Activated gamma-delta T cell (primary cell): ENCODE measurements at places on chromosomes 1 and 21.

GRCh38 chr1:34871443-34872132 lies 12.0 kb upstream of the SMIM12 start:
- no peak for DNase-seq

DNA sequence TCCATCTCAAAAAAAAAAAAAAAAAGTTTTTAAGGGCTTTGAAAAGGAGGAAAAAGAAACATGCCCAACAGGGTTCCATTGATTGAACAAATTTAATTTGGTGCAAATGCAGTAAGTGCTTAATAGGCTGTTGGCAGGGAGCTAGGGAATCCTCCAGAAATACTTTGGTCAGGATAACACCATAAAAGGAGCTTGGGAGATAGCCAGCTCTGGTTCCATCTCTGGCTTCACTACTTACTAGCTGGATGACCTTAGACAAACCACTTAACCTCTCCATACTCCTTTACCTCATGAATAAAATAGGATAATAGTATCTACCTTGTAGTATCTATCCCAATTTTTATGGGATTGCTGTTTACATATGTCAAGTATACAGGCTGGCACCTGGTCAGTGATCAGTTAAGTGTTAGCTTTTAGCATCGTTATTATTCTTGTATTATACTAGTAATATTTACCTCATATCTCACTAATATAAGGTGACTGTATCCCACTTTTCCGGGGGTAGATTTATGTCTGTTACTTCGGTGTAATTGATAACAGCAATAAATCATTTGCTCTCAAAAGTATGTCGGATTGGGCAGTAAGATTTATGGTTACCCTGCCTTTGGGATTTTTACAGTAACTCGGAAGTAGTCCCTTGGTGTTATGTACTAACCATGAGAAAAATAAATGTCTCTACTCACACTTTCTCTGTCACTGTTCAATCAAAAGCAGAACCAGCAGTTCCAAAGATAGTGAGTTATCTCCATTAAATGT lies 36.4 kb downstream of the BTG3 start:
- DNase-seq, result no peak

- DNase-seq, result no peak
These were observed 213.2 kb upstream of the JUN start for GRCh38 chr1:58997060-58997411.

GRCh38 chr1:76262601-76263000 lies 188.1 kb downstream of the ST6GALNAC3 start:
- no peak for DNase-seq

- DNase-seq, result no peak
These were observed 23.2 kb downstream of the KANK4 start for GRCh38 chr1:62295921-62296491.

DNA sequence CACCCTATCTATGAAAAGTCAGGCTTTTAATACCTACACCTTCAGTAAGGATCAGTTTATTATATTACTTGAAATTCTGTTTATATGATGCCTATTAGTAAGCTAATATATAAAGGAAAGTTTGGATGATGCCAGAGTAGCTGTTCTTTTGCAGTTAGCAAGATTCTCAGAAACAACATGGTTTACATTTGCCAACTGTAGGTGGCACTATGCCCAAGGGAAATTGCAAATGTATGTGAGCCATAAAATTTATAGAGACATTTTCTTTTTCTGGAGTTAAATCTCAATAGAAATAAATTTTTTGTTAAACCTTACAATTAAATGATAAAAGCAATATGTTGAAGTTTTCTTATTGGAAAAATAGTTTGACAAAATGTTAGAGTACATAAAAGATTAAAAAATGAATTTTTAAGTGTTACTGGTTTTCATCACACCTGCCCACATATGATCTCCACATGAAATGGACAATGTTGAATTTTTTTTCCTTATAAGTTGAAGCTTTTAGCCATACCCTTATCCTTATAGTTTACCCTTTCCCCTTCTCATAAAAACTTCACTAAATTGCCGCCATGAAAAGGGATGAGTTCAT lies 32.1 kb upstream of the EPHX4 start:
- DNase-seq, result no peak

GRCh38 chr21:42921927-42922326 lies 3.5 kb downstream of the ERVH48-1 start:
- DNase-seq, result no peak

- DNase-seq, result no peak
These were observed 159.2 kb downstream of the APP start for GRCh38 chr21:26011292-26011940.

GRCh38 chr1:93749894-93750301 lies 68.3 kb upstream of the BCAR3 start:
- no peak for DNase-seq

DNA sequence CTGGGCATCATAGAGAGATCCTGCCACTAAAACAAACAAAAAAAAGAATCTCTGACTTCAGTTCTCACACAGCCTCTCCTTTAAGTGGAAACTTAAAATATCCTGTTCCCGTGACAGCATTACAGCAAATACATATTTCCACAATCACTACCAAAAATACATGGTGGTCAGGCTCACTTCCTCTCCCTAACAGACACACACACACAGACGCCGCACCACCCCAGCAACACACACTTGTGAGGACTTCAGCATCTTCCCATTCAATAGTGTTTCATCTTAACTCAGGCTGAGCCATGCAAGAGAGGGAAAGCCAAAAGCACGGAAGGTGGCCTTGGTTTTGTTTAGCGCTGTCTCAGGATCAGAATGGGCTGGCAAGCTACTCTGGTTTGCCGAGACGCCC lies 21.9 kb downstream of the KIAA1614 start:
- DNase-seq, result no peak

DNA sequence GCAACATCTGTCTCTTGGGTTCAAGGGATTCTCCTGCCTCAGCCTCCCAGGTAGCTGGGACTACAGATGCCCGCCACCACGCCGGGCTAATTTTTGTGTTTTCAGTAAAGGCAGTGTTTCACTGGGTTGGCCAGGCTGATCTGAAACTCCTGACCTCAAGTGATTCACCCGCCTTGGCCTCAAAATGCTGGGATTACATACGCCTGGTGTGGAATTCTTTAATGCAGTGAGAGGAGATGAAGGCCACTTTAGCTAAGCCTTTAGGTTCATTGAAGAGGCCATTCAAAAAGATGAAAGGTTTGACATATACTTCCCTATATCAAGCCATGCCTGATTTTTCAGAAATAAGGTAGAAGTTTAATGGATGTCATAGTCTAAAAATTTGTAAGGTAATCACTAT lies 162.7 kb downstream of the ST6GALNAC3 start:
- DNase-seq, result no peak

GRCh38 chr1:28551381-28551780 lies 1.5 kb upstream of the TRNAU1AP start:
- DNase-seq, result no peak

DNA sequence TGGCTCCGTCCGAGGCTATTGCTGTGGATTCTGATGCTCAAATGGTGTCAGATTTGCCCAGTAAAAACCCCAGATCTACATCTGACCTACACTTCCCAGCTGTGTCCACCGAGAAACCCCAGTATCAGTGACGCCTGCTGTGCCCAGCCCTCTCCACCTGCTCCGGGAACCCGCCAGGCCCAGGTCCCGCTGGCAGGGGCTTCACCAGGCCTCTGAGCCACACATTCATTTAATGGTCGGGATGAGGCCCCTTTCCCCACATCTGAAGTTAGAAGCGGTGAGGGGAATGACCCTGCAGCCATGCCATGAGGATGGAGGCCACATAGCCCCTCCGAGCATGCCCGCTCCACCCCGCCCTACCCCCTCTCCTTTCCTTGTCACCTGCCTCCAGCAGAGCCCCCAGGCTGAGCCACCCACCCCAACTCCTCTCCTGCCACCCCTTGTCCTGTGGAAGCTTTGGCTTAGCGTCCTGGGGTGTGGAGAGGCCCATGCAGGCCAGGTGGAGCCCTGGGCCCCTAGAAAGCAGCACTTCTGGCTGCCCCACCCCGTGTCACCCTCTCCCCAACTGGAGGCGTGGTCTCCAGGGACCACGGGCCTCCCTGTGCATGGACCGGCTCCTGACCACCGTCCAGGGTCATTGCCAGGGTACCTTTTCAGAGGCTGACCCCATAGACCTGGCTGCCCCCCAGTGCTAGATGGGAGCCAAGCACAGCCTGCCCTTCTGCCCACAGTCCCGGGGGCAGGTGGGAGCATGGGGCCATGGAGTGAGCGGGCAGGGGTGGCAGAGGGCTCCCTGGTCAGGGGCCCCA lies 8.0 kb downstream of the TNFRSF14 start:
- DNase-seq, result no peak

- DNase-seq, result no peak
These were observed 20.4 kb downstream of the DEGS1 start for GRCh38 chr1:224203243-224204016.

GRCh38 chr1:90273241-90273774 lies 278.4 kb downstream of the ZNF326 start:
- DNase-seq, result no peak

GRCh38 chr1:68010543-68010942 lies 39.9 kb downstream of the DIRAS3 start:
- DNase-seq, result no peak

- peak; percentile 60 for DNase-seq
These were observed 429 bp downstream of the SRRM1 start for GRCh38 chr1:24643363-24644099.

GRCh38 chr1:65958561-65959350 lies 166.1 kb downstream of the PDE4B start:
- peak; percentile 15 for DNase-seq

DNA sequence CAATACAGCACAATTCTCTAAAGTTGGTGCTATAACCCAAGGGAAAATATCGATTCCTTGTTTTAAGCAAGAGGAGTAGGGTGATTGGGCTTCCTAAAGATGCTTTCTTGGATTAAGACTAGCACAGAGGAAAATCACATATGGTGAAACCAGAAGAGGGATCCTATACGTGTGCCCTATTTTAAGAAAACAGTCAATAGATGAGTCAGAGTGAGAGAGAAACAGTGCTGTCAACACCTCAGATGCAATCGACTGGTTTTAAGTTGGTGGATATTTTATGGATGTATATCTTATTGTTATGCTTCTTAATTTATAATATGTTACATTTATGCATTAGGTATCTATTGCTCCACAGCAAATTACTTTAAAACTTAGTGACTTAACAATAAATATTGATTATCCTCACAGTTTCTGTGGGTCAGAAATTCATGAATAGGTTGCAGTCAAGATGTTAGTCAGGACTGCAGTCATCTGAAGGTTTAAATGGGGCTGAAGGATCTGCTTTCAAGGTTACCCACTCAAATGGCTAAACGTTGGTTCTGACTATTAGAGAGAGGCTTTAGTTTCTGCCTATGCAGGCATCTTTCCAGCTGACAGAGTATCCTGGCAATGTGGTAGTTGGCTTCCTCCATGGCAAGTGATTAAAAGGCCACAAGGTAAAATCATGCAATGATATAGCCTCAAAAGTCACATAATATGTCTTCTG lies 61.6 kb upstream of the DEPDC1 start:
- DNase-seq, result no peak

DNA sequence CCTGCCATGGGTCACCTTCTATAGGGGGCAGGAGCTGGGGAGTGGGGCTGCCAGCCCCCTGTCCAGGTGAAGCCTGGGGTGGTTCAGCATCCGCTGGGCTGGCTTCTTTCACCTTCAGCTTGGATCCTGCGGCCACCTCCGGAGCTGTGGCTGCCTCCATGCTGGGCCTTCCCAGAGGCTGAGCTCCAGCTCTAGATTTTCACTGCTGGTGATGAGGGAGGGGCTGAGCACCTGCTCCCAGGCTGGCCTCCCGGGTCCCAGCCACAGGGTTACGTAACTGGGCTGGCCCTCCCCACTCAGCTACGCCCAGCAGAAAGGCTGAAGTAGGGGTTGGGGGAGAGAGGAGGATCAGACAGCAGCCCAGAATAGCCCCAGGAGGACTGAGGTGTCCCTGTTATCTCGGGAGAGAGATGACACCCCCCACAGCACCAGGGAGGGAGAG lies at the start of gene MYBPHL:
MYBPHL (minus strand) TSS at position 180 of the 442 bp plus-strand sequence; CDS start at position 160, 20 bp downstream.
- DNase-seq, result no peak

GRCh38 chr1:173355281-173356031 lies 121.7 kb upstream of the PRDX6 start:
- DNase-seq, result no peak

DNA sequence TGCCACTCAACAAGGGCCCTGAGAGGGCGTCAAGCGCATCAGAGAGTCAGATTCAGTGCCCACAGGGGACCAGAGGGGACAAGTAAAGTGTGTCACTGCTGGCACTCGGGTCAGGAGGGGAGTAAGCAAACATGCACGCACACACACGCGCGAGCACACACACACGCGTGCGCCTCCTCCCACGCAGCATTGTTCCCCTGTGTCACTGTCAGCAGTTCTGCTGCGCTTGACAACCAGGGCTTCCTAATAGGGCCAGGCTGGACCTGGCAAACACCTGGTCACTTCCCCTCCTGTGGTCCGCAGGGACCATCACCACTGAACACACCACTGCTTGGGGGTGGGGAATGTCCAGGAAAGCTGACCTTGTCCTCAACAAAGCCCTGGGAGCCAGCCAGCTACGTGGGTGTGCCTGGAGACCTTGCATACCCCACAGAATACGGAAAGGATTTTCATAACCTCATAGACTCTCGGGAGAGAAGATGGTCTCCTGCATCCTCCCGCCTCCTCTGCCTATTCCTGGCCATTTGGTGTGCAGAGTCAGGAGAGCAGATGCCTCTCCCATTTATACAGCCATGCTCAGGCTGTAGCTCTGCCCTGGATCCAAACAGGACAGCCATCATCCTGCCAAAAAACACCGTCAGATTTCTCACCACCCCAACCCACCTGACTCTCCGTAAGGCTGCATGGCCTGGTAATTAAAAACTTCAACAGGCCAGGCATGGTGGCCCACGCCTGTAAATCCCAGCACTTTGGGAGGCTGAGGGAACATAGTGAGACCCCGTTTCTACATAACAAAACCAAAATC lies 73.2 kb downstream of the SSBP3 start:
- DNase-seq, result no peak

DNA sequence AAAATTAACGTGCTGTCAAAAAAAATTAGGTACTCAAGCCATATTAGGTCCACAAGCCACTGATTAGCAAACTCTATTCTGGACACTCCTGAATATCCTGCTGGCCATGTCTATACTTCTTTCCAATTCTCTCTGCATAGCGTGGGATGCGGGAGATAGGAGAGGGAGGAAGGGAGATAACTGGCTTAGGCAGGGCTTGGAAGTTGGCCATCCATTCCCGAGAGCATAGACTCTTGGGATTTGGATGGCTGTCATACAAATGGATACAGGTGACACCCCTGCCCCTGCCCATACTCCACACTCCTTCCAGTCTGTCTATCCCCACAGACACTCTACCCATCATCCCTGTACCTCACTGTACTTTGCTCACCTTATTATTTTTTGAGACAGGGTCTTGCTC lies 2.3 kb upstream of the PRELP start:
- no peak for DNase-seq

DNA sequence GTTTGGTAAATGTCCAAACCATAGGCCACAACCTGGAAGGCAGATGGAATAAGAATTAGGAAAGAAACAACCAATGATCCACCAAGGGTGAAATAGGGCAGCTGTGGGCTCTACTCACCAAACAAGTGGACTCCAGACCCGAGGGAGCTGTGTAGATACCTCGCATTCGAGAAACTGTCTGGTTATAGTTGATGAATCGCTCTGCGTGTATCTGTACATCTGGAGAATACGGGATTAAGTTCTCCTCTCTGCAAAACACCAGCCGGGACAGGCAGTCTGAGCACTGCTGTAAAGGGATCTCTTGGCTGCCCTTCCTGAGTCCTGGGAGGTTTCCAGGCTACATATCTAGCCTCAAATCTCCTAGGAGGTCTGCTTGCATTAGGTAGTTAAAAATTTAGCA lies 9.4 kb upstream of the UBR4 start:
- no peak for DNase-seq

GRCh38 chr1:205003358-205004131 lies 39.5 kb upstream of the CNTN2 start:
- DNase-seq, result no peak

- no peak for DNase-seq
These were observed 105.7 kb upstream of the GUCA2B start for GRCh38 chr1:42047508-42047880.

- DNase-seq, result no peak
These were observed 18.3 kb upstream of the EPB41 start for GRCh38 chr1:28895896-28896608.
